Thymus (tissue), 14 donors: ENCODE measurements at places on chromosomes 1 and 21.

GRCh38 chr1:230647321-230647720 lies 5.0 kb downstream of the COG2 start:
- no peak for DNase-seq

DNA sequence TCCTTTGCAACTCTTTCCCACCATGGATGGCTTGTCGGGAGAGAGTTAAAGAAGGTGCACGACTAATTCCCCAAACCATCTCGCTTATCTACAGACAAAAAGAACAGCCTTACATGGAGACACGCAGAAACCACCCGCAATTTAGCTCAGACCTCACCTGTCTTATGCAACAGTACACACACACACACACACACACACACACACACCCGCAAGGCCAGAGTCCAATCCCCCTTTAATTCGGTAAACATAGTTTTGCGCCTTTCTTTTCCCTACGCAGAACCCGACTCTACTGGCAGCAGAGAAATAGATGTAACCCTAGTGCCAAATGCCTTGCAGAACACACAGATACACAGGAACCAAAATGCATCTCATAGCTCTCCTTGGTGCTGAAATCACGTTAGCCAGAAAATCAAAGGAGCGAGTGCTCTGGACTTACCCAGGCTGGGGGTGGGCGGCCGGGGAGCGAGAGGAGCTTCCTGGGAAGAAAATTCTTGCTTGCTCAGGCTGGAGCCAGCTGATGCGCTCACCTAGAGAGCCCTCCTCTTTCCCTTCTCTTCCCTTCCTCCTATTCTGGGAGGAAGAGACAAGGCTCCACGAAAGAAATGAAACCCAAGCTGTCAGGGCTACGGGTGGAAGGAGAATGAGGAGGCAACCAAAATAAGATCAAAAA lies 470 bp downstream of the TNR start:
- DNase-seq, result no peak

DNA sequence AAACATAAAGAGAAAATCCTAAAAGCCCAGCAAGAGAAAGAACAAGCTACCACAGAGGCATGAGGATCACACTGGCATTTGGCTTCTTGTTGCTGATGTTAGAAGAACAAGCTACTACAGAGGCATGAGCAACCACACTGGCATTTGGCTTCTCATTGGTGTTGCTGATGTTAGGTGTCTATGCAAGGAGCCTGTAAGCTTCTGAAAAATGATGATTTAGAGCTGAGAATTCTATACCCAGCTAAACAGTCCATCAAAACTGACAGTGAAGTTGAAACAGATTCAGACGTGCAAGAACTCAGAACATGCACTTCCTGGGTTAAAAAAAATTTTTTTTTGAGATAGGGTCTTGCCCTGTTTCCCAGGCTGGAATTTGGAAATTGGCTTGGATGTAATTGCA lies 37.8 kb upstream of the ADARB1 start:
- no peak for DNase-seq

GRCh38 chr1:162385280-162385623 lies 3.7 kb downstream of the C1orf226 start:
- DNase-seq, result no peak

GRCh38 chr1:226943156-226943555 lies 3.1 kb downstream of the COQ8A start:
- no peak for DNase-seq

GRCh38 chr1:56963667-56964066 lies 2.1 kb downstream of the C8B start:
- DNase-seq, result no peak

DNA sequence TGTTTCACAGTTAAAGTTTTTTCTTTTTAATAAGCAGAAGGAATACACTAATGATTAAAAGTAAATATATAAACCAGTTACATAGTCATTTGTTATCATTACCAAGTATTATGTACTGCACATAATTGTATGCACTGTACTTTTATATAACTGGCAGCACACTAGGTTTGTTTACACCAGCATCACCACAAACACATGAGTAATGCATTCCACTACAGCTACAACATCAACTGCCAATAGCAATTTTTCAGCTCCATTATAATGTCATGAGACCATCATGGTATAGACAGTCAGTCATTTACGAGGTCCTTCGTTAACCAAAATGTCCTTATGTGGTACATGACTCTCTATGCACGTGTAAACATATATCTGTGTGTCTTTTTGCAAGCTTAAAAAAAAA lies 35.2 kb downstream of the SCYL3 start:
- DNase-seq, result no peak

DNA sequence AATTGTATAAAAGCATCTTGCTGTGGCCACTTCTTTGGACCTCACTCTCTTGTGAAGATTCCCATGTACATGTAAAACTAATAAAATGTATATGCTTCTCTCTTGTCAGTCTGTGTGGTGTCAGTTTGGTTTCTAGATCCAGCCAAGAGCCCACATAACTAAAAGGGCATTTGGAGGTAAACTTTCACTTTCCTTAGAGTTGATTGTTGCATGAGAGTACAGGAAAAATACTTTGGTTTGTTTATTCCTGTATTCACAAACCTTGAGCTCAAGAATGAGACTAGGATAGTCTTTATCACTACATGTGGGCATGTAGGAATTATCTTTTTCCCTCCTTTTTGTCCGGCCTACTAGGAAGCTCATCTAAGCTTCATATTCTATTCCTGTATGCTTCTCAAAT lies 50.9 kb downstream of the KCTD3 start:
- DNase-seq, result no peak
